ENCODE measurements at places on chromosomes 5 and 9.
A peak's percentile ranks its signal among the peaks of the same experiment; 100 is the strongest.

DNA sequence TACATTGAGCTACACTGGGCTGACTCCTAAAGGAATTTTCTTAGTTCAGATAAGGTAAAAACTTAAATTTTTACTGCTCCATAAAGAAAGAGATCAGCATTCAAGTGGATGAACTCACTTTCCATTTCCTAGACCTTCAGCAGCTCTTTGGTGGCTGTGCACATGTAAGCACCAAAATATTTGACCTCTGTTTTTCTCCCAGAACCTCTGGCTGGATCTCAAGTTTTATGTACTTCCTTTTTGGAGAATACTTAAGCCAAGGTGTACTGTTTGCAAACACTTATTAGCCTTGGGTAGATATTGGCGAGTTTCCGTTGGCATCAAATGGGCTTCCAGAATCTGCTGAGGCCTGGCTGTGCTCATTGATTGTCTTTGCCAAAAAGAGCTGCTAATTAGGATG, 10.3 kb downstream of the TNC start:
- DNase-seq, result no peak

DNA sequence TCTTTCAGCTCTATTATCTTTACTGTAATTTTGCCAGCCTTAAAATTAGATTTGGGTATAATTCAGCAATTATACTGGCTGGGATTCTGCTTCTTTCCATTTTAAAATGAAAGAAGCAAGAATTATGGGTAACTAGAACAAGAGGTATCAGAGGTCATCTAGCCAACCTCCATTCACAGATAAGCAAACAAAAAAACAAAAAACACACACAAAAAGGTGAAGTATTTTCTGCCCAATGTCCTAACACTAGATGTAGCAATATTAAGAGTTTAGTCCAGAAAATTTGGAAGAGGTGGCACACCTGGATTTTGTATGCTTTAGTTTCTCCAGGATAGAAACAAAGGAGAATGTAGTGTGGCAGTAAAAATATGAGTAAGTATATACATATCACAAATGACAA, 68.1 kb upstream of the ANXA1 start:
- DNase-seq, result no peak

GRCh38 chr5:167460449-167461020, 830.9 kb upstream of the WWC1 start:
- DNase-seq, result no peak

- no peak for DNase-seq
Measured at GRCh38 chr5:29796013-29796412, 1397.5 kb upstream of the CDH6 start.

GRCh38 chr9:38685535-38685934, 34.4 kb downstream of the FAM240B start:
- DNase-seq, result no peak

DNA sequence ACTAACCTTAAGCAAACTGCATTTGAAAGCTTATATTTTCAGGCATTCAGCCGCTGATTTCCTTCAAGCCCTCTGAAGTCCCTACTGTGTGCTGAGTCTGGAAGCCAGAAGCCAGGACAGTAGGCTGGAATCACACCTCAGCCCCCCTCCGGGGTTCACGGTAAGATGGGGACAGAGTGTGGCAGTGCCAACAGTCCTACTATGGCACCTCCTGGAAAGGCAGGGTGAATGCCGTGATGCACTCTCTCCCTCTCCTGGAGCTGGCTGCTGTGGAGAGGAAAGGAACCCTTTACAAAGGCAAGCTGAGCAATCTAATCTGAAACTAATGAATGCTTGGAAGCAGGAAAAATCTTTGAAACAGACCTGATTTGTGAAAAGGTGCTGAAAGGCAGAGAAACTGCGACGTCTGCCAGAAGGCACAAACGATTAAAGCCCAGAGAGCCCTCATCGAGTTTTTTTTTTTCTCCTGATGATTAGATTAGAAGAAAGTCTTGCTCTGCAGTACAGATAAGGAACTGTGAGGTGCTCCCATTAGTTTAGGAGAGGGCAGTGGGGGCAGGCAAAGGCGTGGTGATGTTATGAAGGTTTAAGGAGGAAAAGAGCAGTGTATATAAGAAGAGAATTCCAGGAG, 21.0 kb downstream of the ANKH start:
- DNase-seq, result no peak

DNA sequence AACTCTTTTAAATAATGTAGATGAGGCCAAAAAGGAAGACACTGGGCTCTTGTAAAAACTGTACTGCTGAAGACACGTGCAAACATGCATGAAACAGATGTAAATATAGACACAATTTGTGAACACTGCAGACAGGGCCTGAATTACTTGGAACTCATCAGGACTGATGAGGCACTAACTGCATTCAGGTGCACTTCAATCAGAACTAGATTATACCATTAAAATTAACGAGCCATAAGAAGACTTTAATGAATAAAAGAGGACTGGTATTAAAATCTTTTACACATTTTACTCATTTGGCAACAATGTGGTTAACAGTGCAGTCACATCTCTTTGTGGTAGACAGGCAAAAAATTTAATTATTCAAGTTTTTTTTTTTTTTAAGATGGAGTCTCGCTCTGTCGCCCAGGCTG, 13.4 kb upstream of the ZCCHC9 start:
- no peak for DNase-seq

DNA sequence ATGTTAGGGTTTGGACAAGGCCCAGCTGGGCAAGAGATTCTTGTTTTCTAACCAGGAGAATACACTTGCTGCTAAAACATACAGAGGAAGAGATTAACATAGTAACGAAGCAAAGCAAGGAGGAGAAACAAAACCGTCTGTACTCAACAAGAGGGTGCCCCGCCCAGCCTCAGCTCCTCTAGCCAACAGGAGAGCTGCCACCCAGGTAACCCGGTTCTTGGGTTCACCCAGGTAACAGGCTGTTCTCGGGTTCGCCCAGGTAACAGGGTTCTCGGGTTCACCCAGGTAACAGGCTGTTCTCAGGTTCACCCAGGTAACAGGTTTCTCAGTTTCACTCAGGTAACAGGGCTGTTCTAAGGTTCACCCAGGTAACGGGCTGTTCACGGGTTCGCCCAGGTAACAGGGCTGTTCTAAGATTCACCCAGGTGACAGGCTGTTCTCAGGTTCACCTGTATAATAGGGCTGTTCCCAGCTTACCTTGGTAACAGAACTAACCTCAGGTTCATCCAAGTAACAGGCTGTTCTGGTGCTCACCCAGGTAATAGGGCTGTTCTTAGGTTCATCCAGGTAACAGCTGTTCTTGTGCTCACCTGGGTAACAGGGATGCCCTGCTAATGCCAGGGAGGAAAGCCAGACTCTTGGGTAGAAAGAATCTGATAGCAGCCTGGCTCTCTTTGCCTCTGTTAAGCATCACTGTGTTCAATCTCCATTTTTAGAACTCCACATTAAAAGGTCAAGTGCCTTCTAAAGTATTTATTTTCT, 271.6 kb downstream of the SYK start:
- DNase-seq, result no peak

GRCh38 chr5:36957953-36958537, 81.5 kb downstream of the NIPBL start:
- no peak for DNase-seq

- DNase-seq, result no peak
Measured at GRCh38 chr9:111399772-111400563, 69.9 kb upstream of the OR2K2 start.

DNA sequence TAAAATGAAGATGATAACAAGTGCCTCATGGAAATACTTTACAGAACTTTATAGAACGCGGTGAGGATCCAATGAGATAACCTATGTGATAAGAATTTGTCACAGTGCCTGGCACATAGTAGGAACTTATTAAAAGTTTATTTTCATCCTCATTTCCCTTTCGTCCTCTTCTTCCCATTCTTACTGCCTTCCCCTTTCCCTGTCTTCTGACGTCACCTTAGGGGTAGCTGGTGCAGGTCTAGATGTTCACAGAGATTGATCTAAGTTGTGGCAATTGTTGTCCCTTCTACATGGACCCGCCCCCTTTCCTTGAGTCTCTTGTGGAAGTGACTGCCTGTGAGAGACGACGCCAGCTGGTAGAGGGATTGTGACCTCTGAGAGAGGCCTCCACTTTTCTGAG, 46.5 kb upstream of the NTRK2 start:
- DNase-seq, result no peak

DNA sequence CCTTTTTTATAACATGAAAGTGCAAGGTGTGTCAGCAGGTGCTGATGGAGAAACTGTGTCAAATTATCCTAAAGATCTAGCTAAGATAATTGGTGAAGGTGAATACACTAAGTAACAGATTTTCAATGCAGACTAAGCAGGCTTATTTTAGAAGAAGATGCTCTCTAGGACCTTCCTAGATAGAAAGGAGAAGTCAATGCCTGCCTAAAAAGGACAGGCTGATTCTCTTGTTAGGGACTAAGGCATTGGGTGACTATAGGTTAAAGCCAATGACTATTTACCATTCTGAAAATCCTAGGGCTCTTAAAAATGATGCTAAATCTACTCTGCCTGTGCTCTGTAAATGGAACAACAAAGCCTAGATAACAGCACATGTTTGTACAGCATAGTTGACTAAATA, 1682.4 kb downstream of the MAT2B start:
- no peak for DNase-seq

GRCh38 chr5:179214678-179215077, 130.6 kb downstream of the ADAMTS2 start:
- no peak for DNase-seq

- no peak for DNase-seq
Measured at GRCh38 chr9:92187989-92188714, 72.9 kb upstream of the SPTLC1 start.

DNA sequence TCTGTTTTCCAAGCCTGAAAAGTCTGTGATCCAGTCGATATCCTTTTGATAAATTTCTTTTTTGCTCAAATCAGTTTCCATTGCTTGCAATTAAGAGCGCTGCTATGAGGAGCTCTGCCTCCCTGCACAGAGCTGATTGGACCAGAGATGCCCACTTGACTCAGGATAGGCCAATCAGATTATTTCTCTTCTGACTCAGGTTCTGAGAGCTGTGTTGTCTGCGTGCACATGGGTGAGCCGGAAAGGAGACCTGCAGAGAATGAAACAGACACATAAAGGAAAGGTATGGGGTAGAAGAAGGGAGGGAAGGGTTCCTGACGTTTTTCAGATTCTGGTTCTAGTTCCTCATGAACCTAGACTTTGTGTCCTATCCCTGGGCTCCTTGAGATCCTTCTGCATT, 15.8 kb upstream of the FABP6 start:
- DNase-seq, result no peak

DNA sequence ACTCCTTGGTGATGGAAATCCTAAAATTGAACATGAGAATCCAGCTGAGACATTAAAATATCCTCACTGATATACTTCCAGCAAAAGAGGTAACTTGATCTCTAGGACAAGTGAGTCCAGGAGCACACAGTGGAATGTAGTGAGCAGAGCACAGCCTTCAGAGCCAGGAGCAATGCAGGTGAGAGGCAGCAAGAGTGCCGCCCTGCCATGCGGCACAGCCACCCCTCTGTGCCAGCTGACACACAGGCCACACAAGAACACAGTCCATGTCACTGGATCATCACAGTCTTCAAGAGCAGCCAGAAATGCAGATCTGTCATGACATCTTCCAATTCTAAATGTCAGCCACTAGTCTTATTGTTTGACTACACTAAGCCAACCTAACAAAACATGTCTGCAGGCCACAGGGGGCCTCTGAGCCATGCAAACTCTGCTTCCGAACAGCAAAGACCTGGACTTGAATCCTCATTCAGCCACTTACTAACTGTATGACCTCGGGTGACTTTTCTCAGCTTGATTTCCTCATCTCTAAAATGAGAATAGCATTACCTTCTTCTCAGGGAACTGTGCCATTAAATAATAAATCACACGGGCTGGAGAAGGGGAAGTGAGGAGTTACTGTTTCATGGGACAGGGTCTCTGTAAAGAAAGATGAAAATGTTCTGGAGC, 47.0 kb downstream of the CCDC125 start:
- DNase-seq, result no peak

GRCh38 chr5:167688341-167689130, 602.9 kb upstream of the WWC1 start:
- no peak for DNase-seq

GRCh38 chr9:128102861-128103588, 24.5 kb downstream of the PTGES2 start:
- DNase-seq, result no peak

GRCh38 chr9:129125478-129125877, 14.3 kb downstream of the PTPA start:
- DNase-seq, result no peak

DNA sequence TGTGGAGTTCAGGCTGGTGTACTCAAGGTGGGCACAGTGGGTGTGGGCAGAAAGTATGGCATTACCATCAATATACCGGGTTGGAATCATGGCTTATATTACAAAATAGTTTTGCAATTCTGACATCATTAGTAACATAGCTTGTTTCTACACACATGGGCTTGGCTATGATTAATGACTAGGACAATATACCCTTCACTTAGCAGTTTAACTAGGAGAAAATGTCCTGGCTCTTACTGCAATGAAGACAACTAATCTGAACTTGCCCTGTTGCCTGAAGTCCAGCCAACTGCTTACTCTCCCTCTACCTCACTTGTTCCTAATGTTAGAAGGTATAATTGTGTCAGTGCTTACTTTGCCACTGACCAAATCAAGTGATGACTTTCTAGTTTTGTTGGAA, 612.5 kb downstream of the EFNA5 start:
- DNase-seq, result no peak

- peak; percentile 4 for DNase-seq
Measured at GRCh38 chr9:31519011-31519410, 865.4 kb upstream of the ACO1 start.

DNA sequence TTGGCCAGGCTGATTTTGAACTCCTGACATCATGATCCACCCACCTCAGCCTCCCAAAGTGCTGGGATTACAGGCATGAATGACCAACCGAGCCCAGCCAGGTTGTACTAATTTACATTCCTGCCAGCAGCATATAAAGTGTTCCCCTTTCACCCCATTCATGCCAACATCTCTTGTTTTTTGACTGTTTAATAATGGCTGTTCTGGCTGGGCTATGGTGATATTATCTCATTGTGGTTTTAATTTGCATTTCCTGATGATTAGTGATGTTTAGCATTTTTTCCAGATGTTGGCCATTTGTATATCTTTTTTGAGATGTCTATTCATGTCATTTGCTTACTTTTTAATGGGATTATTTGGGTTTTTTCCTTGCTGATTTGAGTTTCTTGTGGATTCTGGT, 87.3 kb downstream of the INVS start:
- no peak for DNase-seq

- DNase-seq, result no peak
Measured at GRCh38 chr5:37886242-37886905, 46.5 kb upstream of the GDNF start.

- DNase-seq, result no peak
Measured at GRCh38 chr9:89814340-89815040, 209.7 kb downstream of the GADD45G start.

GRCh38 chr5:132426525-132427138, 57.1 kb downstream of the SLC22A5 start:
- peak; percentile 19 for DNase-seq

DNA sequence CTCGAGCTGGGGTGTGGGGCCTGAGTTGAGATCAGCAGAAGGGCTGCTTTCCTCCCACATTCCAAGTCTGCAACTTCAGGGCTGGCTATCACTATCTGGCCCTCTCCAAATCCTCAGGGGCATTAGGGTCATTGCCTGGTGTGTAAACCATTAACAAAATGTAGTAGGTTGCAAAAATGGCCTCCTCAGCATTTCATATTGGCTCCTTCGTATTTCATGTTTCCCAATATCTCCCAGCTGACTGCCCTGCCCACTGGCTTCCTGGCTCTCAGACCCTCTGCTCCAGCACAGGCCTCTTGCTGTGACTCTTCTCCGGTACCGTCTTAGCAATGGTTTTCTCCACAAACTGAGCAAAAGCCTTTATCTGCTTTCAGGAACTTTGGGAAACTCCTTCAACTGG, 113.8 kb downstream of the GADD45G start:
- no peak for DNase-seq

GRCh38 chr5:150143350-150144245, 12.0 kb downstream of the PDGFRB start:
- DNase-seq, result no peak
